ENCODE measurements at places on chromosomes 11 and 22. TPM values are rescaled to one million over a fixed set of nuclear protein-coding genes. Genes with fewer than 3 reads are reported as not detected.

KDM4E gene
- total RNA-seq = not detected

TMA7B gene
- 4.4 TPM for total RNA-seq

ACTN3 gene
- 3.0 TPM for total RNA-seq

WNT7B gene
- total RNA-seq = not detected

PRODH gene
- not detected for total RNA-seq

MAP6 gene
- 0.24 TPM for total RNA-seq

LRRC74B gene
- not detected for total RNA-seq

C11orf16 gene
- total RNA-seq = not detected

PLEKHA7 gene
- 2.7 TPM for total RNA-seq

- ATAC-seq = no peak
Observed at GRCh38 chr11:36488096-36488495, 22.0 kb downstream of the TRAF6 start.

- no peak for ATAC-seq
Observed at GRCh38 chr11:26527685-26528084, 44.4 kb downstream of the MUC15 start.

DNA sequence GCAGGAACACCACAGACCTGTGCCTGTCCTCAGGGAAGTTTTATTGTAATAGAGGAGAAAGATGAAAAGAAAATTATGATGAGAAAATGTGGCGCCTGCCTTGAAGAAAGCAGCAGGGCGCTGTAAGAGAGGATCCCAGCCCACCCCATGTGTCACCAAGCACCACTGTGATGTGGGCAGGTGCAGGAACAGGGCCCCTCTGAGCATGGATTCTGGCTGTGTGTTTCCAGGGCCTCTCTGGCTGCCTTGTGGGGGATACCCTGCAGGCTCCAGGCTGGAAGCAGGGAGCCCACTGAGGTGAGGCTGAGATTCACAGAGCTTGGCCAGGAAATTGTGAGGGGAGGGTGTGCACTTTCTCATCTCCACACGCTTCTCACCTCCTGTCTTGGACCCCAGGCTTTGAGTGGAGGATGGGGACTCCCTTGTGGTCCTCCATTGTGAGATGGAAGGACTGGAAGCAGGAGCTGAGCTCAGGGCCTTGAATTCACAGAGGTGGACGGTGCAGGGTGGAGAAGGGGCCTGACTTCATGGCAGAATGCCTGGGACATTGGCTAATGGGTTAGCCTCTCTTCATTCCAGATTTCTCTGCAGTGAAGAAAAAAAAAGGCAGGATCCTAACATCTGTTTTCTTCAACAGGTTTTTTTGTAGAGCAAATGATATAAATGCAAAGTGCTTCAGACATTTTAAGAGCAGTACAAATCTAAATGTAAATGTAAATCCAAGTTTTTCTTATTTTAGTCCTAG, 246.6 kb upstream of the B3GAT1 start:
- ATAC-seq = no peak

GRCh38 chr11:76185511-76185910, 20.8 kb downstream of the WNT11 start:
- no peak for ATAC-seq

- no peak for ATAC-seq
Observed at GRCh38 chr11:45663486-45664375, 1.7 kb downstream of the CHST1 start.

- ATAC-seq = no peak
Observed at GRCh38 chr11:93618371-93618770, 43.1 kb upstream of the CEP295 start.

GRCh38 chr11:69037544-69037943, 11.2 kb upstream of the TPCN2 start:
- ATAC-seq = no peak

- no peak for ATAC-seq
Observed at GRCh38 chr11:98234698-98235097, 786.1 kb upstream of the CNTN5 start.

- ATAC-seq = no peak
Observed at GRCh38 chr22:38250643-38251340, 22.0 kb downstream of the TMEM184B start.

GRCh38 chr11:126817523-126818450, 182.8 kb downstream of the KIRREL3 start:
- no peak for ATAC-seq

GRCh38 chr11:23586173-23586572, 725.9 kb upstream of the CCDC179 start:
- no peak for ATAC-seq

GRCh38 chr11:31821235-31821764, 10.2 kb upstream of the PAX6 start:
- ATAC-seq = no peak

DNA sequence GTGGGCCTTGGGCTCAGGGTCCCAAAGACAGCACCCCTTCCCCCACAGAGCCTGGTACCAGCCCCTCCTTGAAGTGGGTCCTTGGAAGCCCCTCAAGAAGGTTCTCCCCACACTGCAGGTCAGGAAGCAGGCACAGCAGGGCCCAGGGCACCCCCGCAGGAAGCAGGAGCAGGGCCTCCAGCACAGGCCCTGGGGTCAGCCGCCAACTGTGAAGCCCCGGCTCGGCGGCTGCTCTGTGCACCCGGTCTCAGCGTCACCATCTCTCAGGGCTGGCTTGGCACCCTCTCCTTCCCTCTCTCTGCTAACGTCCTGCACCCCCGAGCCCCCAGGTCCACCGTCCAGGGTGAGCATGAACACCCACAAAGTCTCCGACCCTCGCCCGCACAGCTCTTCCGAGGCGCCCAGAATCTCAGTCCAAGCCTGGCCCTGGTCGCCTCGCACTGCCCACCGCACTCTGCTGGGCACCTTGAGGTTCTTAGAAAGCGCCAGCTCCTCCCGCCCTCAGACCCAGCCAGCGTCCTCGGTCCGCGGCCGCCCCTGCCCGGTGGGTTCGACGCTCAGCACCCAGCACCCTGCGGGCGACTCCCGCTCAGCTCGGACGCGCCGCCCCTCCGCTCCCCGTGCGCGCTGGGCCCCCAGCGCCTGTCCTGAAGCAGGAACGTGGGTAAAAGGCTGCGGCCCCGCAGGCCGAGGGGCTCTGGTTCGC, 1.4 kb upstream of the SIGIRR start:
- peak; percentile 23 for ATAC-seq

DNA sequence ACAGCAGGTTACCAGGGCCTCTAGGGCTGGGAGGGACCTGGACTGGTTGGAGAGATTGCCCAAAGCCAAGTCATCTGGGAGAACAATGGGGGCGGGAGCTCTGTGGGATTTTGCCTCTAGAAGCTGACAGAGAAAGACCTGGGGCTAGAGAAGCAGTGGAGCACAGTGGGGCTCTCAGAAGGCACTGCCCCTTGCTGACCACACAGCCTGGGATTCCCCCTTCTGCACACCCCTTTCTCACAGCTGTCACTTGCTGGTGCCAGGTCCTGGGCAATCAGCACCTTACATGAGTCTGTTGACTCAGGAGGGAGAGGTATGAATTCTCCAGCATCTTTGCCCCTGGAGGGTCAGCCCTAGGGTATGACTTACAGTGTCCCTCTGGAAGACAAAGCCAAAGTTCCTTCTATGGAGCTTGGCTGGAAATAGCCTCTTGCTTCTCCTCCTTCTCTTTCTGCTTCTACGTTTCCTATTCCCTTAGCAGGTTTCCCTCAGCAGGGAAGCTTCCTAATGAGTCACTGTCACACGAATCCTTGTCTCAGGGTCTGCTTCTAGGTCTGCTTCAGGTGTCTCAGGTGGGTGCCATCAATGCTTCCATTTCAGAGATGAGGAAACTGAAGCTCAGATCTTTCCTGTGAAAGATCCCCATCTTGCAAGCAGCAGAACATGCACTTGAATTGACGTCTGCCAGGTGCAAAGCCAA, 27.0 kb downstream of the GDPD5 start:
- ATAC-seq = peak; percentile 22

GRCh38 chr11:17161515-17161914, 46.3 kb downstream of the PIK3C2A start:
- no peak for ATAC-seq

- no peak for ATAC-seq
Observed at GRCh38 chr11:63001456-63001855, 14.2 kb downstream of the SLC22A8 start.

Measured in activated T-helper 17 cell treated with anti-CD3 and anti-CD28 coated beads, Interleukin-2, amount 50 U/mL, for 72 hours (primary cell).